ENCODE measurements at places on chromosomes 2 and 18.

DNA sequence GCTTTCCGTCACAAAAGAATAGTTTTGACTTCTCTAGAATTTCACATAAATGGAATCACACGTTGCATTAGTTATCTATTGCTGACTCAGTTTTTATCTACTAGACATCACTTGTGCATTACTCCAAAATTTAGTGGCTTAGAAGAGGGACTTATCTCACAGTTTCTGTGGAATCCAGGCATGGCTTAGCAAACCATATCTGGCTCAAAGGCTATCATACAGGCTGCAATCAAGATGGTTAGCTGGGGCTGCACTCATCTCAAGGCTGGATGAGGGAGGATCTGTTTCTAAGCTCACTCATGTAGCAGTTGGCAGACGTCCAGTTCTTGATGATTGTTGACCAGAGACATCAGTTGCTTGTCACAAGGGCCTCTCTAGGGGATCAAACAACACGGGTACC is 6.6 kb upstream of the DSC3 start:
- no peak for DNase-seq

- DNase-seq, result no peak
Observed at GRCh38 chr2:71734620-71735019, 281.3 kb downstream of the DYSF start.

DNA sequence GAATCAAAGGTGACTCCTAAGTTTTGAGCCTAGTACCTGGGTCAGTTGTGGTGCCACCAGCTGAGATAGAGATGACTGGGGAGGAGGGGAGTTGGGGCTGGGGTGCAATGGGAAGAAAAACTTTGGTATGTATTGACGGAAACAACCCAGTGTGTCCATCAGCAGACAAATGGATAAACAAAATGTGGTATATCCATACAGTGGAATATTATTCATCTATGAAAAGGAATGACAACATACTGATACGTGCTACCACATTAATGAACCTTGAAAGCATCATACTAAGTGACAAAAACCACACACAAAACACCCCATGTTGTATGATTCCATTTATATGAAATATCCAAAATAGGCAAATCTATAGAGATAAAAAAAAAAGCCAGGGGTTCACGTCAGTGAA is 41.1 kb upstream of the GPR155 start:
- DNase-seq, result no peak

GRCh38 chr2:79716266-79716665 is 203.4 kb downstream of the CTNNA2 start:
- DNase-seq, result no peak

DNA sequence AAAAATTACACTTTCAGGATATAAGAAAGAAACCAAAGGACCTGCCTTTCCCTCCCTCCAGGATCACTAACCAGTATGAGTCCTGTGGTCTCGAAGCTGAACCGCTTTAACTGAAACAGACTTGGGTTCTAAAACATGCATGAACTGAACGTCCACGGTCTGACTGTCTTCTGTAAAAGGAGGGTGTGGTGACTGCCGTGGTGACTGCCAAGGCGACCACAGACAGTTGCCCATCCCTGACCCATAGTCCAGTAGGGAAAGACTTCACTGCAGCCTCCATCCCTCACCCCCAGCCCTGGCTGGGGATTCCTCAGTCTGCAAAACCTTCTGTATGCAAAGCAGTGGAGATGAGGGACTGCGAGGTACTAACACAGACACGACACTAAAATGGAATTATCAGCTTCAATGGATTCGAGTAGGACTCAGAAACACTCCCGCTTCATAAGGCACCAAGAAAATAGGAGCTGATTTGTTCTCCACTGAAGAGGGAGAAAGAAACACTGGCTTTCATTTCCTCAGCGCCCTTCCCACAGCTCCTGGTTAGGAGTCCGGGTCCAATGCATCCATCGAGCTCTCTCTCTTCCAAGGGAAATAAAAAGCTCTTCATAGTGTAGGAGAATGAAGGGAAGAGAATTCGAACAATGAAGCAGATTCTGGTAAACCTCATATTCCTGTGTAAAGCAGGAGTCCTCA is 197.2 kb downstream of the HDAC4 start:
- DNase-seq, result no peak
